Activated CD4-positive, alpha-beta T cell treated with anti-CD3 and anti-CD28 coated beads for 48 hours (primary cell): ENCODE measurements at places on chromosomes 12 and 14.

DNA sequence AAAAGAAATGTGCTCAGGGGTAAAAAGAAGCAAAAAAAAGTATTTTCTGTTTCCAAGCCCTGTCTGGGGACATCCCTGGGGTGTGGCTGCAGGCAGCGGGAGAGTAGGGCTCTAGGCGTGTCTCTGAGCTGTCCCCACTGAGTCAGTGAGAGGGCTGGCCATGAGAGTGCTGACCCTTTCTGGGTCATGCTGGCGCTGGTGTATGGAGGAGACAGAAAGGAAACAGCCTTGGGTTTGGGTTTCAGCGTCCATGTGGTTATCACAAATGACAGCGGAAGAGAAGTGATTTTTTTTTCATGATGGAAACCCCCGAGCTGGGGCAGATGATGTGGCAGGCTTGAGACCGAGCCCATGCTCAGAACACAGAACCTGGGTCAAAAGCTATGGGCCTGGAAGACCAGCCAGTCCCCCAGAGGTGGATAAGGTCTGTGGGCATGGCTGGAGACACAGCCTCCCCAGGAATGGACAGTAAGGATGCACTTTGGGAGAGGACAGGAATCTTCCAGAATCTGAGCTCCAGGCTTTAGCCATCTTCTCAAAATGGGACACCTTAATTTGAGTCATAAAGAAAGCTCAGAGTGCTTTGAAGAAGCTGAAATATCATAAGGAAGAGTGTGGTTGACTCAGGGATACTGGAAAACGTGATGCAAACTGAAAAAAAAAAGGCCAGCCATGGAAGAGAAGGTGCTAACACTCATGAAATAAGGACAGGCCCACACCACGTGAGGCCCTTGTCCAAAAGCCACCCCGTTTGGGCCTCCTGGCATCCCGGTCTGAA lies 36.2 kb downstream of the SYNE3 start:
- DNase-seq, result peak; percentile 41

DNA sequence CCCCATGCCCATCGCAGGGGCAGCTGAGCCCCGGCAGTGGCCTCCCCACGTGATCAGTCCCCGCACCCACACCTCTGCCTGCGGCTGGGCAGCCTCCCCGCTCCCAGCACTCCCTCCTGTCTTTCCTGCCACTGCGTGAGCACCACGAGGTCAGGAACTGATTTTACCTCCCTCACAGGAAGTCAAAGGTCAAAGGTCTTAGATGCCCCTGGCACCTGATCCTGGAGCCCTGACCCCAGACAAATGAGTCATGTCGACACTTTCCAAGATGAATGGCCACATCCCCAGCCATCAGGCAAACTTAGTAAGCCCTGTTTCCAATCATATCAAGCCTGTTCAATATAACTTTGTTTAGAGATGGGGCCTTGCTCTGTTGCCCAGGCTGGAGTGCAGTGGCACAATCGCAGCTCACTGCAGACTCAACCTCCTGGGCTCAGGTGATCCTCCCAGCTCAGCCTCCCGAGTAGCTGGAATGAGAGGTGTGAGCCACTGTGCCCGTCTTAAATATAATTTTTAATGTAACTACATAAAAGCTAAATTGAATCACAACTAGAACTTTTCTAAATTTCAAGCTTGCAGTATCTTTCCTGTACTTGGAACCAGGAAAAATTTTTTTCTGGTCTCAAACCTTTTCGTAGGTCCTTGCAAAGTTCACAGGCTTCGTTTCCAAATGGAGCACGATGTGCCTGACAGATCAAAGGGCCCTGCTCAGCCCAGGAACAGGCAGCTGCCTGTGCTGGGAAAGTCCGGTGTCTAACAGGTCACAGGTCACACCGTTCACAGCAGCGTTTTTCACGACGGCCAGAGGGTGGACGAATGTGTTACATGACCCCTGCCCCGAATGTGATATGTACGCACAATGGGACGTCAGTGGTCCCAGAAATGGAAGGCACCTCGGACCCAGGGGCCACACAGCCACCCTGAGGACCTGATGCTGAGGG lies 1.9 kb downstream of the LRCOL1 start:
- no peak for DNase-seq

- DNase-seq, result no peak
Measured at GRCh38 chr12:119180380-119181040, 1.8 kb downstream of the HSPB8 start.

DNA sequence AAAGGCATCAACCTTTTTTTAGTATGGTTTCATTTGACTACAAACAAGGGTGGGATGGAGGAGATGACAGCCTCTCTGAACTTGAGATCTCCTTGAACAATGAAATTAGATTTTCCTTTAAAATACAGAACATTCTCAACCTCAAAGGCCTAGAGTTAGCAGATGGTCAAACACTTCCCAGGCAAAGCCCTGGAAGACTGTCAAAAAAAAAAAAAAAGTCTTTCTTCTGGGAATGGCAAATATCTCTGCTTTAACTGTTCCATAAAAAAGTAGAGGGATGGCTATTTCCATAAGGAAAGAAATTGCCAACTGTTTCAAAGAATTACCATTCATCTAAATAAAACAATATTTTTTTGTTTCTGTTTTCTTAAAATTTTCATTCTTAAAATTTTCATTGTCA lies 870.8 kb downstream of the GALC start:
- DNase-seq, result no peak

DNA sequence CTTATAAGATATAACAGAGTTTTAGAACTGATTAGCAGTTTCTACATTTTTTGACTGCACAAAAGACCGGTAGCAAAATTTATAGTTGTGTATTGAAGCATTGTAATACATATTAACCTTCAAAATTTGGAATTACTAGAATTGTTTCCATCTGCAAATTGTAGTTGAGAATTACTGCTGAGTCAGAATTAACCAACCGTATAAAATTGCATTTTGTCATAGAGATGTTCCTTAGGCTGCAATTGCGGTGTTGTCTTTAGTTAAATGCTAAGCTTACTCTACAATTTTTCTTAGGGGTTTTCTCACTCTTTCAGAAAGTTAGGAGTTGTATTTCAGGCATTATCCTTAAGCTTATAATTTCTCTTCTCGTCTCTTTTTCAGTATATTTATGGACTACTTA lies 132.2 kb downstream of the PLEKHA5 start:
- no peak for DNase-seq

- DNase-seq, result no peak
Measured at GRCh38 chr12:130816097-130816496, 23.0 kb downstream of the STX2 start.

DNA sequence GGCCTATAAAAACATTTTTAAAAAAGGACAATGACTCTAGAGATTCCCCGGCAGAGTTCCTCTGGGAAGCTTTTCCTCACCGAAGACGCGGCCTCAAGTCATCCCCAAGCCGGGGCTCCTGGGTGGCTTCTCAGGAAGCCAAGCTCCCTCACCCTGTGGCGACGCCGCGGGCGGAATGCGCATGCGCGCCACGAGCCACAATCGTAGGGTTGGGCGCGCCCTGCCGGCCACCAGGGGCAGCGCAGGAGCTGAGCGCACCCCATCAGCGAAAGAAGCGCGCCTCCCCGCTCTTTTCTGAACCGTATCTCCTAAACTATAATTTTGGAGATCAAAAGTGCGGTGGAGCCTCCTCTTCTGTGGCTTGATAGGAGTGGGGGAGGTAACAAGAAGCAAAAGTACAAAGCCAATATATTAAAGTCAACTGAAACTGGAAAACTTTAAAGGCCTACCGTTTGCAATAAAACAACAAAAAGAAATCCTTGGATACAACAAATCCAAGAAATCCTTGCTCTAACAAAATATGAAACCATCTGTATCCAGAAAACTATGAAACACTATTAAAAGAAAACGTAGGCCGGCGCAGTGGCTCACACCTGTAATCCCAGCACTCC lies 17.4 kb upstream of the CHFR start:
- DNase-seq, result peak; percentile 95

DNA sequence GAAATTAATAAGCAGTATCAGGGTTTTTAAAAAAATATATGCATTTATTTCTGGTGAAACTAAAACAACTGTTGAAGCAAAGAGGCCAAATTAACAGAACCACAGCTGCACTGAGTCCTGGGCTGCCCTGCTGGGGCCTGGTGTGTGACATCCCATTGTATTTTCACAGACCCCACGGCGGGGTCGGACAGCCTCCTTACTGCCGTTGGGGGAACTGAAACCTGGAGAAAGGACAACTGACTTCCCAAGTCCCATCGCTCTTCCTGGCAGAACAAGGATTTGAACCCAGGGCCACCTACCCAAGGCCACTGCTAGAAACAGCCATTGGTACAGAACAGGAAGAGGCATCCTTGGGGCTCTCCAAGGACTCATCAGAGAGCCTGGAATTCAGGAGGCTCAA lies 114.8 kb upstream of the SFSWAP start:
- no peak for DNase-seq

DNA sequence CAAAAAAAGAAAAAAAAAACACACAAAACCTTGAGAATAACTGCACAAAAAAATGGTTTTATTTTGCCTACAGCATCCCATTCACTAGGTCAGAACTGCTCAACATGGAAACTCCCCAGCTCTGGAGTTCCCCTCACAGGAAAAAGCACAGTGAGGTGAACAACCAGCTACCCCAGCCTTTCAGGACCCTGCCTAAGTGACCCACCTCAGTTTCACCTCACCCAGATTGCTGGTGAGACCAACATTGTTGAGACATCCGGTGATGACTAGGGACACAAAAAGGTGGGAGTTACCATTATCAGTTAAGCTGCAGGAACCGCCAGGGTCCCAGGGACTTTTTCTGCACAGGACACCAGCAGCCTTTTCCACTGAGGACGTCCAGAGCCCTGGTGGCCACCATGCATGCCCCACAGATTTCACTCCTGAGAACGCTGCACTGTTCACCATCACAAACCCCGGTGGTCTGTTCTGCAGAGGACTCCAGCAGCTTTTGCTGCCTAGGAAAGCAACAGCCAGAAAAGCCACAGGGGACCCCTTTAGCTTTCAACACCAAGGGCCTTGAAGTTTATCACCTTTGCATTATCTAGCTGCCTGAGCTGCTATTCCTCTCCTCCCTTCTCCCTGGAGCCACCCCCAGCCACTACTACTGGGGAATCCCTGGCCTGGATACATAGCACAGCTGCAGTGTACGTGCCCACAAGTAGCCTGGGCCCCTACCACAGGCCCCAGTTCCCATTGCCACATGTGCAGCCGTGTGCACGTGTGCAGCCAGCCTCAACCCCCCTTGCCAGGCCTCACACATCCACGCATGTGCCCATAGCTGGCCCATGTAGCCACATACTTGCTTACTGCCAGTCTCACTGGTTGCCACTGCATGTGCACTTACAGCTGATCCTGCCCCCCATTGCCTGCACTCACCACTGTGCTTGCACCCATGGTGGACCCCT lies 62.5 kb upstream of the FAR2 start:
- DNase-seq, result no peak

DNA sequence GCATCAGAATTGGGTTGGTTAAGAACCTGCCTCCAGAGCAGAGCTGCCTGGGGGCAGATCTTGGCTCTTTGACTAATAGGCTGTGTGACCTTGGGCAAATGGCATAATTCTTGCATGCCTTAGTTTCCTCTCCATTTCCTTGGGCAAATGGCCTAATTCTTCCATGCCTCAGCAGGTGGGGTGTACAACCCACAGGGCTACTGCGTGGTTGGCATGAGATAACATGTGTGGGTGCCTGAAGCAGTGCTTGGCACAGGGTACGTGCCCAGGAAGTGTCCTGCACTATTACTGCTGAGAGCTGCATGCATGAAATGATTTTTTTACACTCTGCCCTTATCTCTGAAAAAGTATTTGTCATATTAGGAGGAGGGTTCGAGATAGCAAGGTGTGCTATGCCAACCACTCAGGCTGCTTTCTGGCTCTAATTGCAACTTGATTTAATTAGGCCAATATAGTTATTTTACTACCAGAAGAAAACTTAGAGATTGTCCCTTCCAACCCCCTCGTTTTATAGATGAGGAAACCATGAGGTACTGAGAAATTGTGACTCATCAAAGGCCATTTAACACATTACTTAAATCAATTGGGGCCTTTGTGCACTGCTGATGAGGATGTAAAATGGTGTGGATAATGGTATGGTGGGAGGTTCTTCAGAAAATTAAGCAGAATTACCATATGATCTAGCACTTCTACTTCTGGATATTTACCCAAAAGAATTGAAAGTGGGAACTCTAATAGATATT lies 161.6 kb upstream of the HIF1A start:
- DNase-seq, result no peak

DNA sequence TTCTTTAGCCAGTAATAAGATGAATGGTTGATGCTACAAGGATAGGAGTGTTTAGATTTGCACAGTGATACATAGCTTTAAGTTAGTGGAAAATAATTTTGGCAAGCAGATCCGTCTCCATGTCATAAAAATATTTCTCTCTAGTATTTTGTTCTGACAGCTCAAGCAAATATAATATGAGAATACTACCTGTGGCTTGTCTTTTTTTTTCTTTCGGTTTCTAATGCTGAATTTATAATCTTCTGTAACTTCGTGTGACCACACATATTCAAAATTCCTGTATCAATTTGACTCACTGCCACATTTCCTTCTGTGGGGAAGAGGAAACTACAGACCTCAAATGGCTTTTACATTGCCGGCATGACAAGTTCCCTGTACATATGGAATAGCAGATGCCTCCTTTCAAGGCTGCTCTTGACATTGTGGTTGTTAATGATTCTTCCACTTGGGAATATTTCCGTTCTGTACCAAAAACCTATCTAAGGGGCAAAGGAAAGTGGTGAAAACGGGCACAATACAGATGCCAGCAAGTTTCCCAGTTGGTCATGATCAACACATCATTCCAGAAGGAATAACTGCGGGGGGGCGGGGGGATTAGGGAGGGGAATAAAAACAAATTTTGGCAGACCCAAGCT lies 103.6 kb upstream of the CCDC91 start:
- no peak for DNase-seq

GRCh38 chr12:20420557-20420956 lies 52.2 kb downstream of the PDE3A start:
- DNase-seq, result no peak

DNA sequence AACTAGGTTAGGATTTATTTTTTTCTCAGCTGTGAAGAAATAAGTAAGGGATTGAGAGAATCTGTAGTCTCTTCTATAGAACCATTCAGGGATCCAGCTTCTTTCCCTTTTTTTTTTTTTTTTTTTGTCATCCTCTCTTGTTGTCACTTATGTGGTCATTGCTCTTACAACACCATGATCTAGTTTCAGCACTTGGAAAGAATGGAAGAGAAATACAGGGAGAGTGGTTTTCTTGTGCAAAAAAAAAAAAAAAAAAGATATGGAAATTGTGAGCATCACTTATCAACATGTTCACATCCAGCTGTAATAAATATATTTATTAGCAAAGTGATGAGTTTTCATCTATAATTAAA lies 599.3 kb downstream of the SLC6A15 start:
- no peak for DNase-seq
